ENCODE measurements at places on chromosomes 3 and 15. TPM values are rescaled to one million over a fixed set of nuclear protein-coding genes. Genes with fewer than 3 reads are reported as not detected.

GRCh38 chr3:76044601-76045600 is 259.6 kb upstream of the ZNF717 start:
- no peak for DNase-seq

GRCh38 chr3:50179710-50180109 is 11.7 kb upstream of the GNAT1 start:
- DNase-seq = no peak

GRCh38 chr3:8900869-8901268 is 62.4 kb downstream of the RAD18 start:
- DNase-seq = no peak

Gene COL6A5
- under 0.01 TPM for total RNA-seq

All from occipital lobe (tissue), 3 donors.